Fibroblast of upper back skin (primary cell): ENCODE measurements at places on chromosomes 7 and 10.

- no peak for DNase-seq
These were observed 20.4 kb upstream of the ZNF488 start for GRCh38 chr10:47404446-47404845.

DNA sequence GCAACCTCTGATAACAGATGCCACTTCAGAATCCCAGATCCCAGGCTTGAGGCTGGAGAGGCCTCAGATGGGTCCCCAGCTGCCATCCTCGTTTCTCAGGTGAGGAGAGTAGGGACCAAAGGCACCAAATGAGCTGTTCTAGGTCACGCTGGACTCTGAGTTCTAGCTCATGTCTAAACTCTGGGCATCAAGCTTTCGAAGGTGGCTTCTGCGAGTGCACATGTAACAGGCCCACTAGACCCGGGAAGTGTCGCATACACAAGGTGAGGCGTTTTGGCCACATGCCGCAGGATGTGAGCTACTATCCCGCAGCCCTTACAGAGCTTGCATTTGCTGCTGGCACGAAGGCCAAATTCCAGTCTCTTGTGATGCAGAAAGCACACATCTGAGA lies 355.1 kb upstream of the SHH start:
- no peak for DNase-seq

DNA sequence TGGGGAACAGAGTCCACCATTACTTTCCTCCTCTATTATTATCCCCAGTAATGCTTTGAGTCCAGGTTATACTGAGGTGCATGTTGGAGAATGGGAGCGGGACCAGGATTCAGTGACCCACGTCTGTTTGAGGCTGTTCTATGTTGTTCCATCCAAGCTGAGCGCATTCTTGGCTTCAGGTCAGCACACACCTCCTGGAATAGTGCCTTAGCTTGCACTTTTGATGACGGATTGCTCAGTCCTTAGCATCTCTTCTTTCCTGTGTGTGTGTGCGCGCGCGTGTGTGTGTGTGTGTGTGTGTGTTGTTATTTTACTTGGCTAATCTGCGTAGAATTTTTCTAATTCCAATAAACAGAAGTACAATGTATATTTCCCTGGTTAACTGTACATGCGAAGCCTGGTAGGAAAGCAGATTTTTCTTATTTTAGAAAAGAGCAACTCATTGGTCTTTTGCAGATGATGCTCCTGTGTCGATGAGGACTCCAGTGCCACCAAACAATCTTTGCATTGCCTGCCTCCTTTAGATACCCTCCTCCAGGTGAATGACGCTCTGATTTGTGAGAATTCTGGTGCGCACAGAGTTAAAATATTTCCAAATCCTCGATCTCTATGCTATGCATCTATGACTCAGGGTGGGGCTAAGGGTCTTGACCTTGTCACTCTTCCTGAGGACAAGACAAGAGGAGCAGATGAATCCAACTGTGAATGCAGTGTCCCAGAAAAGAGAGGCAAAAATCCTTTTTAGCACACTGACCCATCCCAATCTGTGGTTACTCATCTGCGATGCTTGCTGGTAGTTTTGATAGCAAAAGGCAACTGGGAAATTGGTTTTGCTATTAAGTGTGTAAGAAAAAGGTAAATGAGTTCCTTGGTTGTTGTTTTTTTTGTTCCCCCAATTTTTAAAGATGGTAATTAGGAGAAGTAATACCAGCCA lies 13.3 kb upstream of the CELF2 start:
- peak; percentile 39 for DNase-seq

GRCh38 chr7:33805630-33806233 lies 99.6 kb upstream of the BMPER start:
- peak; percentile 58 for DNase-seq

DNA sequence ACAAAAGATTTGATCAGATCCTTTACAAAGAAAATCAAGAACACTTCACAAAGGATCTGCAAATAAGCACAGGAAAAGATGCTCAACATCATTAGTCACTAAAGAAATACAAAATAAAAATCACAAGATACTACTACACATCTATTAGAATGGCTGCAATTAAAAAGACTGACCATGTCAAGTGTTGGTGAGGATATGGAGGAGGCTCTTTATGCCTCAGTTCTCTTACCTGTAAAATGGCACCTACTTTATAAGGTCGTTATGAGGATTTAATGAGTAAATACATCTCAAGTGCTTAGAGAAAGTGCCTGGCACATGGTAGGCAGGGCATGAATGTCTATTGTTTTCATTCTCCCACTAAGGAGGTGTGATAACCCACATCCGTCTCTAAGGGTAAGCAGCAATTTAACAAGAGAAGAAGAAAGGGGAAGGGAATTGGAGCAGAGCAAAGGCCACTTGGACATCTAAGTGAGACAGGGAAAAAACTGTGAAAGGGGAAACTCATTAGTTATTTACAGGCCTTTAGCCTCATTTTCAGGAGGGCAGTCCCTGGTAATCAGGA lies 157.5 kb upstream of the NFE2L3 start:
- no peak for DNase-seq

GRCh38 chr10:43754569-43755260 lies 106.0 kb upstream of the ZNF32 start:
- DNase-seq, result no peak

GRCh38 chr10:96439725-96440124 lies 74.0 kb downstream of the TLL2 start:
- DNase-seq, result no peak

- no peak for DNase-seq
These were observed 45.3 kb downstream of the RGS10 start for GRCh38 chr10:119497243-119497642.

GRCh38 chr7:157496416-157497275 lies 159.8 kb downstream of the DNAJB6 start:
- no peak for DNase-seq

GRCh38 chr10:25017154-25017590 lies 760 bp downstream of the THNSL1 start:
- DNase-seq, result peak; percentile 10

GRCh38 chr10:89887406-89887805 lies 186.0 kb downstream of the KIF20B start:
- no peak for DNase-seq
